ENCODE measurements at places on chromosomes 2 and 18. TPM values are rescaled to one million over a fixed set of nuclear protein-coding genes. Genes with fewer than 3 reads are reported as not detected.

The EN1 gene
- total RNA-seq = not detected

The ANTXR1 gene
- 0.11 TPM for total RNA-seq

GRCh38 chr2:180742801-180743200 lies 237.6 kb upstream of the UBE2E3 start:
- H3K27me3 ChIP-seq = no peaks in the 10 kb centered on the region
- H3K4me3 ChIP-seq = no peak overlapping the region
- DNase-seq = no peak
- no peaks in the 10 kb centered on the region for H3K4me1 ChIP-seq
- no peaks in the 10 kb centered on the region for H3K36me3 ChIP-seq
- no peak overlapping the region for H3K27ac ChIP-seq

DNA sequence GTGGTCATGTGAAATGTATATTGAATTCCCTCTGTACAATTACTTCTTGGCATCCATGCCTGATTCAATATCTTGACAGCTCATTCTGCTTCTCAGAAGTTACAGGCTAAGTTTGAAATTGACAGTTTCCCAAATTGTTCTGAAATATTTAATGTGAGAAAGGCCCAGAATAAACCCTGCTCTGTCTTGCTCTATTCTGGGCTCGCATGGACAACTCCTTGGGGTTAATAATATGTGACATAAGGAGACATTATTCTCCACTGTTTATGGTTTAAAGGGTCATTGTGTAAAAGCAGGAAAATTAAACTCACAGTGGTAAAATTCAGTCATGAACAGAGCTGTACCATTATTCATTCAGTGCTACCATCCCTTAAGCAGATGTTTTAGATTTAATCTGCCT lies 160.7 kb upstream of the CNTNAP5 start:
- no peaks in the 10 kb centered on the region for H3K36me3 ChIP-seq
- DNase-seq = no peak
- H3K4me1 ChIP-seq = no peaks in the 10 kb centered on the region
- H3K4me3 ChIP-seq = no peak overlapping the region
- no peaks in the 10 kb centered on the region for H3K27me3 ChIP-seq

DNA sequence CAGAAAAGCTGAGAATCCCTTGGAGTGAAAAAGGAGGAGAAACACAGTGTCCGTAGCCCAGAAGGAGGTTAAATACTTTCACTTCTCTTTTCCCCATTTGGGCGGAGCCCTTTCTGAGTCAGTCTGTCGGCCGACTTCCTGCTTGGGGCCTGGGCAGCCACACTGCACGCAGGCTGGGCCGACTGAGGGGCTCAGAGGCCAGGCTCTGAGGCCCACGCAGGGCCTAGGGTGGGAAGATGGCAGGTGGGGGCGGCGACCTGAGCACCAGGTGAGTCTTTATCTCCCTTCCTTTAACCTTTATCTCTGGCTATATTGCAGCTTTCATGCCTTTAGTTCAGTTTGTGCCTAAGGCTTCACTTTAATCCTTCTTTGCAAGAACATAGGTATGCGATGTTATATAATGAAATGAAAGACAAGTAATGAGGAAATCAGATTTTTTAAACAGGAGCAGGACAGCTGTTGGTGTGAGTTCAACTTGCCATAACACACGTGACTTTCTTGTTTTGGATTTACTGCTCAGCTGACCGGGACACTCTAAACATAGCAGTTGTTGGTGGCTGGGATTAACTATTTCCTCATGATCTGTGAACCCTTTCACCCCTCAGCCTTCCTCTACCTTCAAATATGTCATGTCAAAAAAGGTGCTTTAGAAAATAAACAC lies at the start of gene SP100:
Gene SP100 (plus strand): TSS at position 141 of the 661 bp plus-strand sequence. CDS start 96 bp downstream, at position 237.
- no peaks in the 10 kb centered on the region for H3K27me3 ChIP-seq
- peak within 1 kb of the TSS; percentile 100 for H3K27ac ChIP-seq
- DNase-seq = peak; percentile 80
- H3K36me3 ChIP-seq = peaks cover 34% of the 10 kb centered on the region
- H3K4me1 ChIP-seq = peaks cover 55% of the 10 kb centered on the region

DNA sequence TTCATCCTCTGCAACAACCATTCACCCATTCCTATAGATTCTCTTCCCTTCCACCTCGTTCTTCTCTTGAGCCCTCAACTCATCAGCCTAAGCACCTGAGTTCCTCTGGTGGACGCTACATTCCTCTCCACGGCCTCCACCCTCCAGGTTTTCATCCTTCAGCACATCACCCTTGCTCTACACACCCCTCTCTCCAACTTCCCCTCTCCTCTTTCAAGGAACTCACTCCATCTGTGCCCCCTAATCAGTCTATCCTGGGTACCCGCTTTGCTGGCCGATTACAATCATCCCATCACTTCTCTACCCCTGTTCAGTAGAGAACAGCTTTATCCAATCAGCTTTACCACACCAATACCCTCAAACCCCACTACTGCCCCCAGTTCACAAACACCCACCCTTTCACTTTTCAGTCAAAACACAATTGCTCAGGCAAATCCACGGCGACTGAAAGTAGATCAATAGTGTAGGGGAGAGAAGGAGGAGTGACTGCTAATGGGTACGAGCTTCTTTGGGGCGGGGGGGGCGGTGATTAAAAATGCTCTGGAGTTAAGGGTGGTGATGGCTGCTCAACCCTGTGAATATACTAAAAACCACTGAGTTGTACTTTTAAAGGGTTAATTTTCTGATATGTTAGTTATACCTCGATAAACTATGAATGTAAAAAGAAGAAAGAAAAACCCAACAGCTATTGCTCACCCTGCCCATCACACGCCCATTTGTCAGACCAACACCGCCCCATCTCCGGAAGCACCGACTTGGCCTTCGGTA lies 857 bp downstream of the DYM start:
- no peak for DNase-seq
- peak overlapping the region; percentile 87 for H3K4me3 ChIP-seq
- peak overlapping the region; percentile 78 for H3K27ac ChIP-seq
- peaks cover 11% of the 10 kb centered on the region for H3K36me3 ChIP-seq

GRCh38 chr2:6368281-6368680 lies 497.4 kb downstream of the CMPK2 start:
- H3K4me3 ChIP-seq = no peak overlapping the region
- DNase-seq = no peak
- no peaks in the 10 kb centered on the region for H3K4me1 ChIP-seq
- no peaks in the 10 kb centered on the region for H3K36me3 ChIP-seq
- no peaks in the 10 kb centered on the region for H3K27me3 ChIP-seq
- H3K27ac ChIP-seq = no peak overlapping the region

- H3K4me3 ChIP-seq = no peak overlapping the region
- no peak for DNase-seq
- no peaks in the 10 kb centered on the region for H3K36me3 ChIP-seq
- no peak overlapping the region for H3K27ac ChIP-seq
Measured at GRCh38 chr2:108635630-108636354, 83.5 kb upstream of the RANBP2 start.

DNA sequence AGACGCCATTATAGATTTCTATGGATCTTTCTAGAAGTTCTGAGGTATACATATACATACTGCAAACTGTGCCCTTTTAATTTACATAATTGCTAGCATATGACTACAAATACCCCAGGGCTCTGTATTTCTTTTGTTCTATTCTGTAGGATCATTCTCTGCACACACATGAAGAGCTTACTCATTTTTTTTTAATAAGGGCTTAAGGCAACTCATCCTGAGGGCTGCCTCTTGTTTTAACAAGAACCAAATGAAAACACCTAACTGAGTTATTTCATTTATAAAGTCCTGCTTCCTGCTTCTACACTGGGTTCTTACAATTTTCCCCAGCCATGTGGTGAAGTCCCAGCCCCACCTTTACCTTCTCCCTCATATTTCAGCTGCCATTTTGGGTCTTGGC lies 390.5 kb downstream of the IRS1 start:
- H3K4me3 ChIP-seq = no peak overlapping the region
- H3K27ac ChIP-seq = no peak overlapping the region
- no peaks in the 10 kb centered on the region for H3K4me1 ChIP-seq
- no peak for DNase-seq
- H3K36me3 ChIP-seq = no peaks in the 10 kb centered on the region

The FSHR gene
- not detected for total RNA-seq

The G6PC2 gene
- not detected for total RNA-seq

DNA sequence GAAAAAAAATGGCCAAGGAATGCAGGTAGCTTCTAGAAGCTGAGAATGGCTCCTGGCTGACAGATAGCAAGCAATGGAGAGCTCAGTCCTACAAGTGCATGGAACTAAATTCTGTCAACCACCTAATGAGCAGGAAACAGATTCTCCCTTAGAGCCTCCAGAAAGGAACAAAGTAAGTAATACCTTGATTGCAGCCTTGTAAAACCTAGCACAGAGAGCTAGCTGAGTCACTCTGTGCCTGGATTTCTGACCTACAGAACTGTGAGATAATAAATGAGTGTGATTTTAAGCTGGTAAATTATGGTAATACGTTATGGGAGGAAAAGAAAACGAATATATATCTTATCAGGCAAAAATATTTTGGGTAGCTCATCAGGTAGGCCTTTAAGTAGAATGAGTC lies 7.4 kb upstream of the LNPK start:
- no peaks in the 10 kb centered on the region for H3K4me1 ChIP-seq
- DNase-seq = no peak
- H3K27ac ChIP-seq = no peak overlapping the region
- H3K36me3 ChIP-seq = no peaks in the 10 kb centered on the region
- H3K27me3 ChIP-seq = peaks cover 26% of the 10 kb centered on the region

- no peak overlapping the region for H3K4me3 ChIP-seq
- no peaks in the 10 kb centered on the region for H3K27me3 ChIP-seq
- DNase-seq = no peak
- no peak overlapping the region for H3K27ac ChIP-seq
- H3K4me1 ChIP-seq = peaks cover 11% of the 10 kb centered on the region
Measured at GRCh38 chr2:136093583-136093982, 24.4 kb downstream of the CXCR4 start.

- no peak overlapping the region for H3K4me3 ChIP-seq
- no peak overlapping the region for H3K27ac ChIP-seq
- peaks cover 2% of the 10 kb centered on the region for H3K27me3 ChIP-seq
- H3K36me3 ChIP-seq = no peaks in the 10 kb centered on the region
Measured at GRCh38 chr18:57772387-57772799, 30.7 kb downstream of the ATP8B1 start.

GRCh38 chr2:33419581-33420200 lies 56.8 kb upstream of the RASGRP3 start:
- H3K4me1 ChIP-seq = peaks cover 1% of the 10 kb centered on the region
- no peak overlapping the region for H3K27ac ChIP-seq
- DNase-seq = no peak
- H3K27me3 ChIP-seq = no peaks in the 10 kb centered on the region
- no peaks in the 10 kb centered on the region for H3K36me3 ChIP-seq

- peaks cover 43% of the 10 kb centered on the region for H3K4me1 ChIP-seq
- peaks cover 4% of the 10 kb centered on the region for H3K27me3 ChIP-seq
- no peak overlapping the region for H3K27ac ChIP-seq
- no peak for DNase-seq
- H3K4me3 ChIP-seq = no peak overlapping the region
Measured at GRCh38 chr2:9764153-9764778, 79.0 kb upstream of the TAF1B start.

DNA sequence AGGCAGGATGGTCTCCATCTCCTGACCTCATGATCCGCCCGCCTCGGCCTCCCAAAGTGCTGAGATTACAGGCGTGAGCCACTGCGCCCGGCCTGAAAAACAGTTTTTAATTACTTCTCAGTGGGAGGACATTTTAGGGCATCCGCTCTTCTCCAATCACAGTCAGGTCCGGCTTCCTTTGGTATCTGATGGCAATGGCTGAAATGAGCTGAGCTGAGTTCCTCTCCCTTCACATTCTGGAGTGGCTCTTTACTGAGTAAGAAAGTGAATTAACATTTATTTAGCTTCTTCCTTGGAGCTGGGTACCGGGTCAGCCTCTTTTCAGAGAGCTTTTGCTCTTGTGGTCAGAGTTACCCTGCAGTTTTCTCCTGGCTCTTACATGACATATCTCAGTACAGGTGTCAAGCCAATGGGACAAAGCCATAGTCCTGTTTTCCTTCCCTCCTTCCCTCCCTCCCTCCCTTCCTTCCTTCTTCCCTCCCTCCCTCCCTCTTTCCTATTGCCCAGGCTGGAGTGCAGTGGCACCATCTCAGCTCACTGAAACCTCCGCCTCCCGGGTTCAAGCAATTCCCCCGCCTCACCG lies 1.1 kb upstream of the TTC27 start:
- no peak for DNase-seq
- peaks cover 12% of the 10 kb centered on the region for H3K36me3 ChIP-seq
- no peaks in the 10 kb centered on the region for H3K27me3 ChIP-seq

The PLA2R1 gene
- not detected for total RNA-seq

DNA sequence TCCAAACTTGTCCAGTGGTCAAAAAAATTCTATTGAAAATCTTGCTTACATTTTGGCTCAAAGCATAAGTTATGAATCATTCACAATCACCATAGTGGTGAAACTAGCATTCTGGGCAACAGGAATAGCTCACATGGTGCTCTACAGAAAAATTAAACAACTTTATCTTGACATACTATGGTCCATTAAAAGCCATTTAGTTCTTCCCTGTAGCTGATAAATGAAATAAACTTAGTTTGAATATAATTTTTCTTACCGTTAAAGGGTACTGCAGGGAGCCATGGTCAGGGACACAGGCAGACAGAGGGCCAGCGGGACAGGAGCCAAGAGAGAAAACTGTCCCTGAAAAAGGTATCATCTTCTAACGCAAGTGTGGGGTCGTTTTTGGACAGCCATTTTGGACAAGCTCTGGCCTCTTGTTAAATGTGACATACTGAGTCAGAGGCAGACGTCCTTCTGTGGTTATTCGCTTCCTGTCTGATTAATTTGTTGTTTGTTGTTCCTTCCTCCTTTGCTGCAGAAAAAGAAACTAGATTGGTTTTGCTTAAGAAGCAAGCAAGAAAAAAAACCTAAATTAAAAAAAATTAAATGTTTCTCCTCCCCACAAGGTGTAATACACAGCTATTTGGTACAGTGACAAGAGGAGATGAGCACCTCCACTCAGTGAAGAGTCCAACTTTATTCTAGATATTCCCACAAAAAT lies at the start of gene WIPF1:
Gene WIPF1 (minus strand): TSS at position 460 of the 703 bp plus-strand sequence. CDS start 12,231 bp downstream, outside the sequence.
- H3K27me3 ChIP-seq = no peaks in the 10 kb centered on the region
- DNase-seq = peak; percentile 52
- H3K27ac ChIP-seq = peak within 1 kb of the TSS; percentile 99
- peak within 1 kb of the TSS; percentile 89 for H3K4me3 ChIP-seq
- H3K4me1 ChIP-seq = peaks cover 57% of the 10 kb centered on the region

GRCh38 chr2:238461051-238461450 lies 34.3 kb downstream of the ASB1 start:
- H3K4me1 ChIP-seq = peaks cover 5% of the 10 kb centered on the region
- H3K27ac ChIP-seq = no peak overlapping the region
- H3K36me3 ChIP-seq = no peaks in the 10 kb centered on the region
- DNase-seq = no peak

DNA sequence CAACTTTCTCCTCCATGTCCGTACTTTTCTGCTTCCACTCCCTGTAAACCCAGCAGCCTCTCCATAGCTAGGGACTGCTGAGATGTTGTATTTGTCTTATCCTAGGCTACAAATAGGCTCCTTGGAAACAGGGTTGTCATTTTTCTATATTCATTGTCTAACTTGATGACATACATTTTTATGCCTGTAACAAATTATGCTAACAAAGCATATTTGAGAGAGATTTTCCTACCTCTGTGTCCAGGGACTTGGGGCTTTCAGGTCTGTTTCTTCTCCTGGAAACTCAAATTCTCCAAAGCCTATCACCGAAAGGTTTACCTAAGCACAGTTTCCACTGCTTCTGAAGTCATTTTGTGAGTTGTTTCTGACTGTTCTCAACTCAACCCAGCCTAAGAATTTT lies 102.7 kb downstream of the UBE2E3 start:
- H3K27me3 ChIP-seq = peaks cover 10% of the 10 kb centered on the region
- no peaks in the 10 kb centered on the region for H3K4me1 ChIP-seq
- no peak overlapping the region for H3K4me3 ChIP-seq
- H3K27ac ChIP-seq = no peak overlapping the region
- no peaks in the 10 kb centered on the region for H3K36me3 ChIP-seq

The VIT gene
- not detected for total RNA-seq

GRCh38 chr2:190533968-190534309 lies 583 bp downstream of the NEMP2 start:
- H3K4me3 ChIP-seq = peak overlapping the region; percentile 94
- peaks cover 28% of the 10 kb centered on the region for H3K36me3 ChIP-seq
- no peaks in the 10 kb centered on the region for H3K27me3 ChIP-seq
- DNase-seq = no peak

Measured in activated naive CD8-positive, alpha-beta T cell treated with anti-CD3 and anti-CD28 coated beads, Interleukin-2, amount 10 ng/mL, durations not matched to agents 7 days and 5 days (primary cell).